AG10803 (cell line): ENCODE measurements at places on chromosomes 5 and 9.

- no peak for DNase-seq
Observed at GRCh38 chr9:75754080-75754479, 136.4 kb upstream of the PCSK5 start.

GRCh38 chr9:135147474-135147805, 60.0 kb downstream of the OLFM1 start:
- no peak for DNase-seq

- no peak for DNase-seq
Observed at GRCh38 chr9:112193572-112194288, 18.6 kb upstream of the SUSD1 start.

GRCh38 chr5:122730456-122730855, 44.4 kb upstream of the SNX2 start:
- no peak for DNase-seq

DNA sequence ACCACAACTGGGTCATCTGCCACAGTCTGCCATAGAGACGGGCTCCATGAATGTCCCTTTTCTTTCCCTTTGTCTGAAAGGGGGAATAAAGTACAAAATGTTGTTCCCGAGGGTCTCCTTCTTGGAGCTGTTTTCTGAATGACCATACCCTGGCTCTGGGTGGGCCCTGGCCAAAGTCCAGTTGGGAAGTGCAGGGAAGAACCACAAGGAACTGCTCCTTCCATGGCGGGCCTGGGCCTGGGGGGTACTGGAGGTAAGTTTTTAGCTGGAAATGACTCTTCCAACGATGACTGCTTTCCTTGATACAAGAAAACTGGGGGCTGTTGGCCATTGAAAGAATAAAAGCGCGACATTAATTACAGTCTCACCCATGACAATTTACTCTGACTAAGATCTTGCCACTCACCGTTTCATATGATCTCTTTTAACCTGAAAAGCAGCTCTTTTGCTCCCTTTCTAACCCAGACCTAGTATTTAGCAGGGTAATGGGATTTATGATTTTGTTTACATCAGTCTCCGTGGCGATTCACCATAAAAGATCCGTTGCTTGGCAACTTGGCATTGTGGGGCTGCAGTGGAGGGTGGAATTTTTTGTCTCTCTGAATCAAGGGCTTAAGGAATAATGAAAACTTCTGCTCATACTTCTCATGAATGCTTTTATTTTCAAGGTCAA, 89.2 kb upstream of the PTCH1 start:
- no peak for DNase-seq

DNA sequence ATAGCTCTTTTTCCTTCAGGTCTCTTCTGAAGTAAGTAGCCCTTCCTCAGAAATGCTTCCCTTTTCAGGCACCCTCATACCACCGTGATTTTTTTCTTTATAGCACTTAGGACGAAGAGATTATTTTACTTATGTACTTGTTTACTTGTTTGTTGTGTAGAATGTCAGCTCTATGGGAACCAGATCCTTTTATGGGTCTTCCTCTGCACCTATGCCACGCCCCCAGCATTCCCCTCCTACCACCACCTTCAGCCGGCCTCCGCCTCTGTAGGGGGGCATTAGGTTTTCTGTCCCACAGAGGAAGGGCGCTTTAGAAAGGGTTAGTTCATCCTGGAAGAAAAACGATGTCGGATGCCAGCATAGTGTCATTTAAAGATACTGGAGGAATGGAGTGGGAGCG, 1.8 kb downstream of the CDKN2B-AS1 start:
- no peak for DNase-seq

GRCh38 chr5:105259581-105260217, 1697.1 kb upstream of the NUDT12 start:
- no peak for DNase-seq

- no peak for DNase-seq
Observed at GRCh38 chr5:133272345-133272744, 220.5 kb downstream of the HSPA4 start.

GRCh38 chr9:27715651-27716050, 142.4 kb upstream of the C9orf72 start:
- DNase-seq = no peak

- no peak for DNase-seq
Observed at GRCh38 chr5:39323542-39323941, 40.8 kb downstream of the C9 start.

DNA sequence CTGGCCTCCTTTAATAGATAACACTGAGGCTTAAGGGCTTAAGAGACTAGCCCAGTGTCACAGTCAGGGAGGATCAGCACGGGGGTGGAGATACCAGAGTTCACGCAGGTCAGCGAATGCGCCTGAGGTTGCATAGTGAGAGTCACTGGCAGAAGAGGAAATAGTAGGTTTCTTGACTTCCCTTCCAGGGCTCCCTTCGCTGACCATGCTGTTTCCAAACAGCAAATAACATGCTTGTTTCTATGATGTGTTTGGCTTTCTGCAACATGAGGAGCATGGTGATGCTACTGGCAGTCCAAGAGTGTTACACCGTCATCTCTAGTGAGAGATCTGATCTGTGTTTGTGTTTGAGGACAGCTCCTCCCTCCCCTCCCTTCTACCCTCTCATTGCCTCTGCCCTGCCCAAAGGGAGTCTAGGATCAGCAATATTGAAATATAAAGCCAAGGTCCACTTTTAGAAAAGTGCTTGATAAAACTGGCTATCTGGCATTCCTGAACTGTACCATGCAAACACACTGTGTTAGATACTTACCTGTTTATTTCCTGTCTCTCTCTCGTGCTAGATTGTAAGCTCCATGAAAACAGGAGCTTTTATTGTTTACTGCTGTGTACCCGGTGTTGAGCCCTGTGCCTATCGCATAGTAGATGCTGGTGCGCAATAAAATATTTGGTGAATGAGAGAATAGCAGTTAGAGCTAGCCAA, 12.3 kb downstream of the TLE4 start:
- DNase-seq = no peak

GRCh38 chr5:153480401-153480800, 10.1 kb upstream of the GRIA1 start:
- peak; percentile 48 for DNase-seq

- DNase-seq = no peak
Observed at GRCh38 chr9:132849185-132849706, 28.8 kb downstream of the AK8 start.

- no peak for DNase-seq
Observed at GRCh38 chr5:8491254-8491653, 622.3 kb downstream of the MTRR start.

DNA sequence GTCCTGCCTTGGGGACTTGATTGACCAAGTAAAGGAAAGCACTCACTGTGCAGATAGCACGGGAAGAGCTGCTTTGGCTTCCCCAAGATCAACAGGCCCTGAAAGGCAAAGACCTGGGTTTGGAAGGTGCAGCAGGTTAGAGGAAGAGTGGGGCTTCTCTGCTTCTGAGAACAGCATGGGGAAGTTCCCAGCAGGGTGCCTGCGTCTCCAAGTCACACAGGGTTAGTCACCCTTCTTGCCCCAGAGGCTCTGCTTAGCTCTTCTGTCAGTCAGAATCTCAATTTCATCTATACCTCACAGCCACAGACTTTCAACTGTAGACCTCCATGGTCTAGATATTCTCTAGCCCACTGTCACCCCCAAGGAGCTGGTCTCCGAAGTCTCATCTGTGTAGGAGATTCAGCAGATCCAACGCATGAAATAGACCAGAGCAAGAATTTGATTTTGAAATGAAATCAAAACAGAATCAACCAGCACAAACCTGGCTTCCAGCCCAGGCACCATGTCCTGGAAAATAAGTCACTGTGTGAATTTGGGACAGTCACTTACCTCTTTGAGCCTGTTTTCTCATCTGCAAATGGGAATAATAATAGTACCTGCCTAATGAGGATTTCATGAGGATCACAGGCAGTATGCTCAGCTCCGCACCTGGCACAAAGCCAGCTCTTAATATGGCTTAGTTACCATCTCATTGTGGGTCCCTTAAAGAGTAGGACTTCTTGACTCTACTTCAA, 64.0 kb downstream of the SFXN1 start:
- DNase-seq = no peak

DNA sequence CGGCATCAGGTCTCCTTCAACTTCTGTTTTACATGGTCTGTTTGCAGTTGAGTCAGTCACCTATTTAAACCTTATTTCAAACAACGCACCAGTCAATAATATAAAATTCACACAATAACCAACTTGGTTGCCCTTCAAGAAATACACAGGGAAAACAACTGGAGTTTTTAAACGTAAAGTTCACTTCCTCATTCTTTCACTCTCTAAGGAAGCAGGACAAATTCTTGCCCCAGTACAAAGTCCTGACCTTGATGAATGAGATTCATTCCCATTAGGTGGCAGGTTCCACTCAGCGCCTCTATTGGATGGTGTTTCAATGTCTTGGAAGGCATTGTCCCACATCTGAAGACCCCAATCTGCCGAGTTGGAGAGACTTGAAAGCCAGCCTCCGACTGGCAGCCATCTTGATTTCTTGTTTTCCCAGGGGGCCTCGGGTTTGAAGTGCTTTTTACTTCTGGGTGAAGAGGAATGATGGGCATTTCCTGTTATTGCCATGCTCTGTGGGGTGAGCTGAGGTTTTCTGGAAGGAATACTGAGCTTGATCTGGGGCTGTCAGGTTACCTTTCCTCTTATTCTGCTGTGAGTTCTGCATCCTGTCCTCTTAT, 105.0 kb downstream of the ACER2 start:
- peak; percentile 17 for DNase-seq

DNA sequence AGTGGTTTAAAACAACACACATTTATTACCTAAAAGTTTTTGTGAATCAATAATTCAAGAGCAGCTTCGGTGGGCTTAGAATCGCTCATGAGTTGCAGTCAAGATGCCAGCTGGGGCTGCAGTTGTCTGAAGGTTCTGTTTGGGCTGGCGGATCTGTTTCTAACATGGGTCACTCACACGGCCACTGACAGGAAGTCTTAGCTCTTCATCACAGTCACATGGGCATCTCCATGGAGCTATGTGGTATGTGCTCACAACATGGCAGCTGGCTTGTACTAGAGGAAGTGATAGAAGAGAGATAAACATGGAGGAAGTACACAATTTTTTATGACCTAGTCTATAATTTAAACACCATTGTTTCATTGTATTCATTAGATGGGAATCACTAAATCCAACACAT, 11.2 kb downstream of the KLHL9 start:
- no peak for DNase-seq

DNA sequence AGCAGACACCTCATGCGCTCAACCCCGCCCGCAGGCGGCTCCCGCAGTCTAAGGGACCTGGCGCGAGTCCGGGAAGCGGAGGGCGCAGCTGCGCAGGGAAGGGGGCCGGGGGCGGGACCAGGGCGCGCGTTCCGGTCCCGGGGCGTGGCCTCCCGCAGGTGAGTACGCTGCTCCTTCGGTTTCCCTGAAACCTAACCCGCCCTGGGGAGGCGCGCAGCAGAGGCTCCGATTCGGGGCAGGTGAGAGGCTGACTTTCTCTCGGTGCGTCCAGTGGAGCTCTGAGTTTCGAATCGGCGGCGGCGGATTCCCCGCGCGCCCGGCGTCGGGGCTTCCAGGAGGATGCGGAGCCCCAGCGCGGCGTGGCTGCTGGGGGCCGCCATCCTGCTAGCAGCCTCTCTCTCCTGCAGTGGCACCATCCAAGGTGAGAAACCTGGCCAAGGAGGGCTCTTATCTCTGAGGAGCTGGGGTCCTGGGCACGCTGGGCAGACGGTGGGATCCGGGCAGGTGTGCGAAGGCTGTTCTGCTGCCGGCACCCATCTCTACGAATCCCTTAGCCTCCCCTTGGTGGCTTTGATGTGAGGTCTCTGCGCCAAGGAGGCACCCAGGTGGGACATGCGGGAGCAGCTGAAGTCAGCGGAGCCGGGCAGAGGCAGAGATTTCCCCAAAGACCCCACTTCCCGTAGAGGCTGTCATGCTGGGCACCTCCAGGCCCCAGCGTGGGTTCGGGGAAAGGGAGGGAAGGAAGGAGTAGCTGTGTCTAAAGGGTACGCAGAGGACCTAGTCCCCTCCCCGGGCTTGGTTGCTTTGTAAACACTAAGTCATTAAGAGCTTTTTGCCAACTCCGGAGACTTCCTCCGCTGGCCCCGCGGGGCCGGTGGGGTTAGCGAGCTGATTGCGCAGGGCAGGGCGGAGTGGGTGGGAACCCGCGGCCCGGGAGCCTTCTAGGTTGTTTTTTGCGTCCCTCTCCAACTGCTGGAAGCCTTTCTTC, at the start of gene F2RL1:
F2RL1 (plus strand) TSS at position 187 of the 988 bp plus-strand sequence; CDS start at position 340, 153 bp downstream.
- DNase-seq = no peak

GRCh38 chr5:15993334-15993733, 186.3 kb downstream of the MARCHF11 start:
- DNase-seq = peak; percentile 46

- no peak for DNase-seq
Observed at GRCh38 chr9:114616684-114617520, 5.8 kb downstream of the TMEM268 start.

GRCh38 chr5:128858995-128859394, 106.3 kb upstream of the SLC27A6 start:
- DNase-seq = no peak

- DNase-seq = no peak
Observed at GRCh38 chr5:71811779-71812178, 92.7 kb downstream of the CARTPT start.

DNA sequence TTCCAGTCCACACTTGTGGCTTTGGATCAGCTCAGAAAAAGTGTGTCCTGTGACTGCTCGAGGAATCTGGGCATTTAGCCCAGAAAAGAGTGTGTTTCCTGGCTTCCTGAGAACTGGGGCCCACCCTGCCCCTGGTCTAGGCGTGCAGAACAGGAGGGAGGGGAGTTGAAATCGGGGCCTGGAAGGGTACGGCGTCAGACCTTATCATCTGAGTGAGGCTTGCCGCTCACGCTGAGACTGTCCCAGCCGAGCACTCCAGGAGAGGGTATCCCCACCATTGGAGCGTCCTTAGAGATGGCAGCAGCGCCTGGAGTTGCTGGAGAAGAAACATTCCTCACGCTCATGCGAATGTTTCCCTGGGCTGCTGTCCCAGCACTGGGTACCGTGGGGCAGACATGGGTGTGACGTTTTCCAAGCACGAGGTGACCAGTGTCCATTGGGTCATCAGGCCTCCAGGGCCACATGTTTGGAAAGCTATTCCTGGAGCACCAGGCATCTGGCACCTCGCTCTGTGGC, 22.5 kb downstream of the NEK6 start:
- peak; percentile 85 for DNase-seq

DNA sequence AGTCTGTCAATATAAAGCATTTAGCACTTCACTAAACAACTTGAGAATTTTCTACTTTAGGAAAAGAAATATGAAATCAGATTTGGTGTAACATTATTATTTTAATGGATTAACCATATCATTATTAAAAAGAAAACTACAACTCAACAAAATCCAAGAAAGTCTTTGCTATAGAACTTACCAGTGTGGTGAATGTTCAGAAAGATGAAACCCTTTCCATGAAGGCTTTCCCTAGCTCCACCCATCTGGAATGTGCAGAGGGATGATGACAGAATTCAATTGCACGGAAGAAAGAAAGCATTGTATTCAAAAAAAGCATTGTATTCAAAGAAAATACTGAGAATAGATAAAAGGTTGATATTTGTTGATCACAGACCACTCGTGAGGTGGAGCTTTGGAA, 328.6 kb upstream of the NUDT12 start:
- no peak for DNase-seq

GRCh38 chr5:56273376-56273955, 40.3 kb upstream of the ANKRD55 start:
- DNase-seq = no peak

GRCh38 chr9:38313421-38313820, 79.1 kb upstream of the ALDH1B1 start:
- DNase-seq = no peak
